ENCODE measurements at places on chromosomes 1 and 21.

DNA sequence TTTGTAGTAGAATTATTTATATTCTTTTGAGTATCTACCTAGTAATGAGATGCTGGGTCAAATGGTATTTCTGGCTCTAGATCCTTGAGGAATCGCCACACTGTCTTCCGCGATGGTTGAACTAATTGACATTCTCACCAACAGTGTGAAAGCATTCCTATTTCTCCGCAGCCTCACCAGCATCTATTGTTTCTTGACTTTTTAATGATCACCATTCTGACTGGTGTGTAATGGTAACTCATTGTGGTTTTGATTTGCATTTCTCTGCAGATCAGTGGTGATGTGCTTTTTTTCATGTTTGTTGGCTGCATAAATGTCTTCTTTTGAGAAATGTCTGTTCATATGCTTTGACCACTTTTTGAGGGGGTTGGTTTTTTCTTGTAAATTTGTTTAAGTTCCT, 15.3 kb upstream of the IL23R start:
- DNase-seq: no peak

DNA sequence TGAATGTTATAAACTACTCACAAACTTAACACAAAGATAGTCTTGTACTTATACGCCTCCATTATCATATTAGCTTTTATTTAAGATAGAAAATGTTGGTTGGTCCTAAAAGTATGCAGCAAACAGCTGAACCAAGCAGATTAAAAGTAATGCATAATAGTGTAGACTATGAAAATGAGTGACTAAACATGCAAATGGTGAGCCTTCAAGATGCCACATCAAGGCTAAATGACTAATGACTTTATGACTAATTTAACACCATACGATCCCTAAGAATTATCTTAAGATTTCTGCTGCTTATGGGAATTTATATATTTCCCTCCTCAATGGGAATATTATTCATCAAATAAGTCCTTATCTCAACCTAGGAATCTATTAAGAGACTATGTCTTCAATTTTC, 4.6 kb downstream of the GPATCH2 start:
- DNase-seq: no peak

DNA sequence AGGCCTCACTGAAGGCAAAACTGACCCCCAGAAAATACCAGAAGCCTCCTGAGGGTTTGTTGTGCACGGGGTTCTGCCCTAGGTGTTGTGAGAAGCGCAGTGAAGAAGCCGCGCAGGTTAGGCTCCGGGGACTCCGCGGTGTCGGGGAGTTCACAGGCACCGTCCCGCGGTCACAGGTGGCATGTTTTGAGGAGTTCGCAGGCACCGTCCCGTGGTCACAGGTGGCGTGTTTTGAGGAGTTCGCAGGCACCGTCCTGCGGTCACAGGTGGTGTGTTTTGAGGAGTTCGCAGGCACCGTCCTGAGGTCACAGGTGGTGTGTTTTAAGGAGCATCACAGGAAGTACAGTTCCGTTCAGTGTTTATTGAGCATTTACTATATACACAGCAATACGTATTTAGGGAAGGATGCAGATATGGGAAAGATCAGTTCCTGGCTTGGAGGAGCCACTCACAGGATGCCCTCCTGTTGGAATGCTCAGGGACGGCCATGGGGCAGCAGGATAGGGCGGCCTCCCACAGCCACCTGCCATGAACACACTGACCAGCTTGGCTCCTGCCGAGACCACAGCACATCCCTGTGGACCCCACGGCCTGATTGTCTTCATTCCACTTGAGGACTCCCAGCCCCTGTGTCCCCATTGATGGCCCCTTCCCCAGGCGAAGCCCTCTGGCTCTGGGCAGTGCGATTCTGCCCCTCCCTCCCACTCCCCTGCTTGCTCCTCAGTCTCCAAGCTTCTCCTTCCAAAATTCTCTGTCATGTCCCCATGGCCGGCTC, 86.0 kb upstream of the VAMP3 start:
- DNase-seq: no peak

DNA sequence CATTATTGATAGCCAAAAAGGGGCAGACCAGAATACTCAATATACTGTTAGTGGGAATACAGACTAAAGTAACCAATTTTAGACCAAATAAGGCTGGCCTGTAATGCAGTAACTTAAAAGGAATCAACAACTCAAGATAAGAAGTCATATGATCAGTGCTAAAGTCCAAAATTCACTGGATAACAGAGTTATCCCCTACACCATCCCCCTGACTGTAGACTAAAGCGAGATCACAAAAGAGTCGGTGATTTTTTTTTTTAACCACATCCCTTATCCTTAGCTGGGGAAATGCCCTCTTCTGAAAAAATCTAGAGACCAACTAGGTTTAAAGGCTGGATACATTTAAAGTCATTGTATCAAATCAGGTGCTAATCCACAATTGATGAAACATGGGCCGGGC, 7.7 kb downstream of the UBR4 start:
- DNase-seq: no peak

GRCh38 chr1:28480308-28480707, 25.5 kb upstream of the RCC1 start:
- no peak for DNase-seq

DNA sequence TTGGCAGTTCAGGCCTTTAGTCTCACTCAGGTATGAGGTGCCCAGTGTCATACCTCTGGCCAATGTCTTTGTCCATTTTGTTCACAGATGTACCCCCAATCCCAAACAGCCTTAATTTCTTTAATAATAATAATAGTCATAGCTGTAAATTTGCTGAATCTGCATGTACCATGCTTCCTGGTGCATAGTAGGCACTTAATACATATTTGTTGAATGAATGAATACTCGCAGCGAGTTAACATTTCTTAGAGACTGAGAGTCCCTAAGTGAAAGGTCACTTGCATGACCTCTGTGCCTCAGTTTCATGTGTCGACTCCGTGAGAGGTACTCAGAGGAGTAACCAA, 12.5 kb downstream of the ALPL start:
- DNase-seq: no peak
